Dermis microvascular lymphatic vessel endothelial cell (primary cell): ENCODE measurements at places on chromosomes 5 and 9. TPM values are rescaled to one million over a fixed set of nuclear protein-coding genes. Genes with fewer than 3 reads are reported as not detected.

The SPEF2 gene
- total RNA-seq, result 0.13 and 0.76 TPM in 2 replicates

The TAF7 gene
- 51.2 and 51.5 TPM in 2 replicates for total RNA-seq

The PTPN3 gene
- 2.1 and 5.3 TPM in 2 replicates for total RNA-seq

The SLC6A18 gene
- total RNA-seq, result not detected in 2 replicates

The PCDHA1 gene
- under 0.01 TPM in 1 of 2 replicates, not detected in the other for total RNA-seq

The PRRX2 gene
- total RNA-seq, result 0.13 and 1.2 TPM in 2 replicates

The MED22 gene
- total RNA-seq, result 10.3 and 19.1 TPM in 2 replicates

The CNTNAP3 gene
- total RNA-seq, result 38.8 and 78.6 TPM in 2 replicates

The PCDHA3 gene
- total RNA-seq, result 0.13 and 0.25 TPM in 2 replicates

The GLDC gene
- total RNA-seq, result 3.4 and 11.8 TPM in 2 replicates

The PPWD1 gene
- 28.3 and 30.0 TPM in 2 replicates for total RNA-seq

The PCDHGC5 gene
- total RNA-seq, result 0.26 and 0.51 TPM in 2 replicates

The PAPPA gene
- under 0.01 TPM in 2 replicates for total RNA-seq

The PCDHB14 gene
- total RNA-seq, result 0.51 and 1.3 TPM in 2 replicates

The PCDHGA4 gene
- 0.90 and 2.1 TPM in 2 replicates for total RNA-seq

The ARL10 gene
- total RNA-seq, result 6.0 and 11.9 TPM in 2 replicates

The WWC1 gene
- 0.13 and 0.63 TPM in 2 replicates for total RNA-seq

The FBP2 gene
- total RNA-seq, result not detected in 2 replicates

The SPINK4 gene
- not detected in 2 replicates for total RNA-seq

The GABRG2 gene
- total RNA-seq, result not detected in 2 replicates

The PFN3 gene
- total RNA-seq, result not detected in 2 replicates

The GFI1B gene
- under 0.01 TPM in 1 of 2 replicates, not detected in the other for total RNA-seq

The ZFR gene
- 45.6 and 54.0 TPM in 2 replicates for total RNA-seq

The PRR16 gene
- total RNA-seq, result not detected in 2 replicates

The ARID3C gene
- 0.25 TPM in 1 of 2 replicates, not detected in the other for total RNA-seq

The POU5F2 gene
- 0.26 and 0.51 TPM in 2 replicates for total RNA-seq

The SOWAHA gene
- not detected in 2 replicates for total RNA-seq

The PCDHGA7 gene
- total RNA-seq, result 0.64 and 1.5 TPM in 2 replicates

The FIBCD1 gene
- under 0.01 TPM in 1 of 2 replicates, not detected in the other for total RNA-seq

The CDH9 gene
- not detected in 2 replicates for total RNA-seq

The NPR2 gene
- 1.1 and 1.5 TPM in 2 replicates for total RNA-seq

The JAKMIP2 gene
- total RNA-seq, result not detected in 2 replicates

The DNLZ gene
- total RNA-seq, result 12.5 and 15.0 TPM in 2 replicates

The SUSD3 gene
- total RNA-seq, result not detected in 2 replicates

The CDC20B gene
- total RNA-seq, result not detected in 2 replicates

The DNAJA1 gene
- 95.8 and 111 TPM in 2 replicates for total RNA-seq

The NAIP gene
- total RNA-seq, result 0.90 and 2.5 TPM in 2 replicates

The ECSCR gene
- total RNA-seq, result 406 and 421 TPM in 2 replicates

The TEK gene
- 147 and 167 TPM in 2 replicates for total RNA-seq

The ZNF366 gene
- 1.6 and 1.9 TPM in 2 replicates for total RNA-seq

The PCDHB3 gene
- 0.26 and 1.1 TPM in 2 replicates for total RNA-seq

The LCP2 gene
- total RNA-seq, result 0.13 and 0.26 TPM in 2 replicates

The CKMT2 gene
- 0.13 and 0.38 TPM in 2 replicates for total RNA-seq

The LCN1 gene
- total RNA-seq, result not detected in 2 replicates

The OTP gene
- not detected in 2 replicates for total RNA-seq

The SLC6A19 gene
- not detected in 2 replicates for total RNA-seq
